ENCODE measurements at places on chromosomes 6 and 20.

DNA sequence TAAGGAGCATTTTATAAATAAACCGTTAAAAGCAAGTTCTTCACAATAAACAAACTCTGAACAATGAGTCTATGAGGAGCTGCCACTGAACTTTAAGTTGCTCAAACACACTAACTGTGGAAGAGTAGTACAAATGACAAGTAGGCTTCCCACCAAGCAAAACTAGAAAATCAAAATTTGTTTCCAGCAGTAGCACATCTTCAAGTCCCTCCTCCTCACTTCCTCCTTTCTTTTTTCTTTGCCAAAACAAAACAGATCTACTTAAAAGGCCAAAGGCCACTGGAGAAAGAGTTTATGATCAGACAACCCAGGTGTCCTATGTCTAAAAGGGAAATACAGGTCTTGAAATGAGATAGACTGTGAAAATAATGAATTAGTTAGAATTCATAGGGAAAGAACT, 17.1 kb upstream of the FAM135A start:
- DNase-seq = no peak

GRCh38 chr20:63829945-63830835, 874 bp downstream of the ZBTB46 start:
- DNase-seq = no peak

DNA sequence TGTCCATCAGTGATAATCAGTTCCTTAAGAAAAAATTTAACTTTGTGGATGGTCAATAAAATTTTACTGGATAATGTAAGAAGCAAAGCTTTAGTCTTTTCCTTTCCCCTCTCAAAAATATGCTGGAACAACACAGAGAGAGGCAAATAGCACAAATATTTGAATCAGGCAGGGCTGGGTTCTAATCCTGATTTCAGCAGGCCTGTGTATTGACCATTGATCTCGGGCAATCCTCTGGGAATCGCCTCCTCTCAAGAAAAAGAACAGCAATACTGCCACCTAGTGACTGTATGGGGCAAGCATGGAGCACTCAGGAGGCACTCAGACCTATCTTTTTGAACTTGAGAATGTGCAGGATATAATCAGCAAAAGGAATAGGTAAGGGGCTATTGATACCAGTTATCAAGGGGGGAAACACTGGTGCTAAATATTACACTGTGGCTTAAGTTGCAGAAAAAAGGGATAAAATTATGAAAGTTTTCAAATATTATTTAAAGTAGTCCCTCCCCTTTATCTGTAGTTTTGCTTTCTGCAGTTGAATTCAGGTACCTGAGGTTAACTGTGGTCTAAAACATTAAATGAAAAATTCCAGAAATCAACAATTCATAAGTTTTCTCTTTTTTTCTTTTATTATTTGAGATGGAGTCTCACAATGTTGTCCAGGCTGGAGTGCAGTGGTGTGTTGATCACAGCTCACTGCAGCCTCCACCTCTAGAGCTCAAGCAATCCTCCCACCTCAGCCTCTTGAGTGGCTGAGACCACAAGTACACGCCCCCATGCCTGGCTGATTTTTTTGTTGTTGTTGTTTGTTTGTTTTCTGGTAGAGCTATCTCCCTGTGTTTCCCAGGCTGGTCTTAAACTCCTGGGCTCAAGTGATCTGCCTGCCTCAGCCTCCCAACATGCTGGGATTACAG, 91.8 kb upstream of the NHSL1 start:
- peak; percentile 7 for DNase-seq

DNA sequence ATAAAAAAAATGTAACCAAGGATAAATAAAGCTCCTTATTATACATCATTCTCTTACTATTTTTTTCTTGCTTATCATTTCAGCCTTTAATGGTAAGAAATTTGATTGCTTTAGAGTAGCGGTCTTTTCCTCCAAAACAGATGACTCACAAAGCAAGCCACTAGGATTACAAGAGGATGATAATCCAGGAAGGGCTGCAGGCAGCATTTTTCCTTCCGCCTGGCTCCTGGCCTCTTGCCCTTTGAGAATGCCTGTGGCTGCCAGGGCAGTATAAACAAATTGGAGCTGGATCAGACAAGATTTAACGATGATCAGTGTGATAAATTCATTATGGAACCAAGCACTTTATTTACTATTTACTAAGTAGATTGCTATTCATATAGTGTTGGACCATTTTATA, 9.7 kb upstream of the FBXL4 start:
- no peak for DNase-seq

DNA sequence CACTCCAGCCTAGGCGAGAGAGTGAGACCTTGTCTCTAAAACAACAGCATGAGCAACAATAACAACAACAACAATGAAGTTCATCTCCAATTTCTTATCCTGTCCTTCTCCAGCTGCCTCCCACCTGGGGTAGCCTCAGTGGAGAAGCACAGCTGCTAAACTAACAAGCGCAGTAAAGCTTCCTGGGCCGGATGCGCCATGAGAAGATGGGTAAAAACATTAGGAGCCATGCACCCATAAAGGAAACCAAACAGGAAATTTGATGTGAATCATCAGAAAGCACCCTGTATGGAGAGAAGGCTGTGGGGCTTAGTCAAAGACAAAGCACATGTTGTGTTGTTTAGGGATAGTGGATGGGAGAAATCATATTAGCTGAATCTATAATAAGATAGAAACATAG, 61.1 kb upstream of the CCN6 start:
- no peak for DNase-seq

GRCh38 chr20:38658879-38659596, 57.4 kb downstream of the ARHGAP40 start:
- no peak for DNase-seq

- no peak for DNase-seq
These were observed 106.2 kb downstream of the KIF13A start for GRCh38 chr6:17881085-17881858.

GRCh38 chr6:91886183-91886795, 1299.4 kb upstream of the MAP3K7 start:
- DNase-seq = no peak

GRCh38 chr20:9027626-9028025, 41.3 kb upstream of the PLCB4 start:
- no peak for DNase-seq

- DNase-seq = peak; percentile 30
These were observed 778 bp upstream of the LOC128125822 start for GRCh38 chr6:63571361-63572043.

DNA sequence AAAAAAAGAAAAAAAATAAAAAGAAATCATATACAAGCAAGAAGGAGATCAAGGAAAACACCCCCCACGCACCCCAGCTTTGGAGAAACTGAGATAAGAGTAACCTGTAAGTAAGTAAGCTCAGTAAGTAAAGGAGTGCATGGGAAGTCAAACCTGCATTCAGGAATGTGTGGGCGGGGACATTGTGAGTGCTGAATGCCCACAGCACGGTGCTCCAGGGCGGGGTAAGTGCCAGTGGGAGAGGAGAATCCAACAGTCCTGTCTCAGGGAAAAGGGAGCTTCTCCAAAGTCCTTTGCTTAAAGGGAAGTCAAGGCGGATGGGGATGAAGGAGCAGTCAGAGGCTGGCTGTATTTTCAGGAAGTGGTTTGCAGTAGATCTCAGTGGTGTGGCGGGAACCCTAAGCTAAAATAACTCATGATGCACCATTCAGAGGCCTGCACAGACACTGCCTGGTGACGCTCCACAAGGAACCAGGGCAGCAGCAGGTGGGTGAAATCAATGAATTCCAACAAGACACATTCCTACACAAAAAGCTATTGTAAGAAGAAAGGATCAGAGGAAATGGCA, 368.0 kb downstream of the QKI start:
- no peak for DNase-seq

DNA sequence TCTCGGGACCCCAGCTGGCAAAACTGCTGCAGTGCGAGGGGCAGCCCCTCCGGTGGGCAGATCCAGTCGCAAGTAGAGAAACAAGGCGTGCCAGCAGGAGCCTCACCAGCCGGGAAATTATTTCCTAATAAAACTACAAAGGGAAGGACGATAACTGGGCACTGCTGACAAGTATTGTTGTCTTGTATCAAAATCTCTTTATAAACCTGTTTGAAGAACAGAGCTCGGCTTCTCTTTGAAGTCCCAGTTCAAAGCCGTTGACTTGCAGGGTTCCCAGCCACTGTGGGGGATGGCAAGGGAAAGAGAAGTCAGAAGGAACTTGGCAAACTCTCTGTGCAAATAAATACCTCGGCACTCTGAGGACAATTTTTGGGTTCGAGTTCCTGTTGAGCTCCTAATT, 504.5 kb downstream of the CD83 start:
- no peak for DNase-seq

GRCh38 chr20:59305908-59306655, 5.7 kb downstream of the EDN3 start:
- DNase-seq = no peak

GRCh38 chr20:58141971-58142842, 86.2 kb downstream of the ANKRD60 start:
- no peak for DNase-seq

DNA sequence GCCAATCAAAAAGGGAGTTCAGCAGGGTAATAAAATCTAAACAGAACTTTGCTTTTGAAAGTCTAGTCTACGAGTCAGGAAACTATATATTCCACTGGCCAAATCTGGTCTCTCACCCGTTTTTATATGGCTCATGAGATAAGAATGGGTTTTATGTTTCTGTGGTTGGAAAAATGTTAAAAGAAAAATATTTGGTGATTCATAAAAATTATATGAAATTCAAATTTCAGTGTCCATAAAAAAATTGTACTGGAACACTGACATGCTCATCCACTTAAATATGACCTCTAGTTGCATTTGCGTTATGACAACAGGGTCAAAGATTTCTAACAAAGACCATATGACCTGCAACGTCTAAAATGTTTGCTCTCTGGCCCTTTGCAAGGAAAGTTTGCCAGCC, 22.3 kb upstream of the LAMP5 start:
- DNase-seq = no peak

DNA sequence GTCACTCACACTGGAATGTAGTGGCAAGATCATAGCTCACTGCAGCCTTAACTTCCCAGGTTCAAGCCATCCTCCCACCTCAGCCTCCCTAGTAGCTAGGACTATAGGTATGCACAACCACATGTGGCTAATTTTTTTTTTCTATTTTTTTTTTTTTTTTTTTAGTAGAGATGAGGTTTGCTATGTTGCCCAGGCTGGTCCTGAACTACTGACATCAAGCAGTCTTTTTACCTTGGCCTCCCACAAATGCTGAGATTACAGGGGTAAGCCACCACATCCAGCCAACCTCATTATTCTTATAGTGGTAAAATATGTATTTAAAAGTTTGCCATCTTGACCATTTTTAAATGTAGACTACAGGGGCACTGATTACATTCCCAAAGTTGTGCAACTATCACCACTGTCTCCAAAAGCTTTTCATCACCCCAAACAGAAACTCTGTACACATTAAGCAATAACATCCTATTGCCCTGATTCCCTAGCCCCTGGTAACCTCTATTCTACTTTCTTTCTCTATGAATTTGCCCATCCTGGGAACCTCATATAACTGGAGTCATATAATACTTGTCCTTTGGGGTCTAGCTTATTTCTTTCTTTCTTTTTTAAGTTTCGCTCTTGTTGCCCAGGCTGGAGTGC, 268.0 kb upstream of the JARID2 start:
- DNase-seq = no peak

DNA sequence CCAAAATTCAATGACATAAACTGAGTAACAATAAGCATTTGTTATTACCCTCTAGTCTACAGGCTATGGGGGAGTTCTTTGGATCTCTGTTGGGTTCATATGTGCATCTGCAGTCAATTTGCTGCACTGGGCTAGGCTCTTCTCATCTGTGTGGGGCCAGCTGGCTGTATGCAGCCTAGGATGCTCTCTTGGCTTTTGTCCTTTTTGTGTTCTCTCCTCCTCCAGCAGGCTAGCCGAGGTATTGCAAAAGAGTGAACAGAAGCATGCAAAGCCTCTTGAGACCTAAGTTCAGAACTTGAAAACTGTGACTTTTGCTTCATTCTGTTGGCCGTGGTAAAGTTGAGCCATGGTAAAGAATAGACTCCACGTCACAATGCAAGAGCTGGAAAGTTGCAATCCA, 62.8 kb upstream of the FOXO3 start:
- no peak for DNase-seq

- no peak for DNase-seq
These were observed 19.8 kb downstream of the IBTK start for GRCh38 chr6:82227770-82228169.

DNA sequence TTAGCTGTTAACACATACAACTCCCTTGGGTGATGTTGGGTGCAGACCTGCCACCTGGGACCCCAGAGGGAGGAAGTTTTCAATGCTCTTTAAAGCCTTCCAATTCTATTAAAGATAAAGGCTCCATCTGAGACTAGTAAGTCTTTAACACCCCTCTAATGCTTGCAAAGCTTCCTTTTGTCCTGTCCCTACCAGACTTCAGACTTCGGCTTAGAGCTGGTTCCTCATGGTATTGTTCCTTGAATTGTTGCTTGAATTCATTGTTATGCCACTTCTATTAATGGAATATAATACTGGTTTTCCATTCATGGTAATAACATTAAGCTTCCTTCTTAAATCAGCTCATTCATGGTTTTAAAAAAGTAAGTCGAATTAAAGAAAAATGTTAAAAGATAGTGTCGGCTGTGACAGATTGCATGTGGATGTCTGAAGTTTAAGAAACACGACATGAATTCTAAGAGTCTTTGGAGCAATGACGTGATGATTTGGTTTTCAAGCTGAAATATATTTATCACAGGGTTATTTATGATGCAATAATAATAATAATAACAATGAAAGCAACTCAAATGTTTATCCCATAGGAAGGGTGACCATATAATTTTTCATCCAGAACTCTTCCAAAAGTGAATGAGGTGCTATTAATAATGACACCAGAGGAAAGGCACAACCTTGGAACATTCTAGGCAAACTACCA, 21.8 kb downstream of the PDYN start:
- DNase-seq = no peak

GRCh38 chr20:7571101-7571500, 369.2 kb downstream of the HAO1 start:
- no peak for DNase-seq

DNA sequence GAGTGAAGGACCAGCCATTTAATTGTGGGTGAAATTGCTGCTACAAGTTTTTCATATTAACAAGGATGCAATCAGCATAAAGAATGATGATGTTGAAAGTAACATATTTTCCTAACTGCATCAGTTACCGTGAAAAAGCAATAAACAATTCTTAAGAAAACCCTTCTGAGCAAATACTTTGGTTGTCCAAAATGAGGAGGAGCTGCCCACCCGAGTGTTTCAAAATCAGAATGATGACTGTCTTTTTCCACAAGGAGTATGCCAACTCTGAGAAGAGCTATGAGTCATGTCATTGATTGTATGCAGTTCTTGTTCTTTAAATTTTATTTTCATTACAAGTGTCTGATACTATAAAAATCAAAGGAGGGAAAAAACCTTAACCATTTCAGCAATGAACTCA, 470.5 kb downstream of the COL12A1 start:
- no peak for DNase-seq

GRCh38 chr6:33699131-33699530, 12.4 kb downstream of the UQCC2 start:
- no peak for DNase-seq

- DNase-seq = no peak
These were observed 6.9 kb downstream of the ABCC10 start for GRCh38 chr6:43434001-43434840.

GRCh38 chr20:20664795-20665589, 47.5 kb downstream of the RALGAPA2 start:
- DNase-seq = no peak
